A549 treated with AZD2906 at 1 μM for 4 hours (cell line): ENCODE measurements at places on chromosomes 1 and 21. TPM values are rescaled to one million over a fixed set of nuclear protein-coding genes. Genes with fewer than 3 reads are reported as not detected.

FAM151A gene
- total RNA-seq, result 0.26 to 0.41 TPM (median 0.31 TPM) in 5 replicates

CNIH3 gene
- 0.33 to 0.69 TPM (median 0.46 TPM) in 5 replicates for total RNA-seq

SPRR2E gene
- not detected in 5 replicates for total RNA-seq

ESRRG gene
- total RNA-seq, result not detected in 5 replicates

IGSF3 gene
- 13.0 to 17.7 TPM (median 15.6 TPM) in 5 replicates for total RNA-seq
